ENCODE measurements at places on chromosomes 5 and 9.
A peak's percentile ranks its signal among the peaks of the same experiment; 100 is the strongest.

DNA sequence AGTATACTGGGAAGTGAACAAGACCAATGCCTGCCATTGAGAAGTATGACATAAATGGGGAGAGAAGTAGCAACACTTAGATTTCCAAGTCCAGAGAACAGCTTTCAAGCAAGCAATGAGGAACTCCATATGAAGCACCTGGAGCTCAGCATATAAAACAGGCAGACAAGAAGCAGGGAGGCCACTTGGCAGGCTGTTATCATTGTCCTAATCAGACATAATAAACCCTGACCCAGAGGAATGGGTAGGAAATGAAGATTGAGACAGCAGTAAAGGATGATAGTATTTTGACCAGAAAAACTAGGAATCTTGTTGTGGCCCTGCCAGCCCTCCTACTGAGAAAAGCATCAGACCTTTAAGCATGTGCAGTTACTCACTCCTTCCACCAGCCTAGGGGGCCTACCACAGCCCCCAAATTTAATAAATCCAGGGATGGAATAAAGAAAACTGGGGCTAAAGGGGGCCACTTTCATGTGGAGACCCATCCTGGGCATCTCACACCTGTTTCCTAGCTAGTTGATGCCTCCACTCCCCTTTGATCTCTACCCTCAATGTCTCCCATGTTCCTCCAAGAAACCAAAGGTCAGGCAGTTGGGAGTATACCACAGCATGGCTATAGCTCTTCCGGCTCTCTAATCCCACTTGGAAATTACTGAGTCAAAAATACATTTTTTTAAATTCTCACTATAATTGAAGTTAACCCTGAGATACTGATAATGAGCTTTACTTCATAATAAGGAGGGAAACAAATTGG lies 135.1 kb downstream of the SIL1 start:
- no peak for DNase-seq

- DNase-seq, result no peak
These were observed 278.0 kb upstream of the SMC2 start for GRCh38 chr9:103816146-103816545.

- DNase-seq, result no peak
These were observed 711 bp downstream of the PGGT1B start for GRCh38 chr5:115262011-115262320.

DNA sequence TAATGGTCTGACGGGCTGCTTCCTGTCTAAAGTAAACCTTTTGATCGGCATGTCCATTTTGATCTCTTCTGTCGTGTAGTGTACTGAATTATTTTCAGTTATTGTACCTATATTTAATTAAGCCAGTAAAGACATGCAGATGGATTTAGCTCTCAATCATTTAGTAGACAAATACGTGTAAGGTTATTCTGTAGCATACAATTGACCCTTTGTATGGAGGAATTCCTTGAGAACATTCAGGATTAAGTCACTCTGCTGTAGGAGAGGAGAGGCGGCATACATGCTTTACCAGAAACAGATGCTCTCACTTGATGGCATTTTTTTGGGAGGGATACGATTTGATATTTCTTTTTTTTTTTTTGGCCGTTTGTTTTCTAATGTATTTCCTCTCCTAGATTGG lies 141.0 kb downstream of the PBX3 start:
- no peak for DNase-seq

DNA sequence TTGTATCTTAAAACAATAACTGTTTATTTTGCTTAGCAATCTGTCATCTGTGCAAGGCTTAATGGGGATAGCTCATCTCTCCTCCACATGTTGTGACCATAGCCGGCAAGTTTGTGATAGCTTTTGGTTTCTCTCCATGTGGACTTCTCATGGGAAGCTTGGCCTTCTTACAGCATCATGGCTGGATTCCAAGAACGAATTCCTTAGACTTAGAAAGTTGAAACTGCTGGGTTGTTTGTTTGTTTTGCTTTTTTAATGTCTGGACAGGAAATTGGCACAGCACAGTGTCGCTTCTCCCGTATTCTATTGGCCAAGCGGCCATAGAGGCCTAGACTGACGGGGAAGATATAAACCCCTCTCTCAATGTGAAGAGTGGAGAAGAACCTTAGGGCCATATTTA lies 61.0 kb upstream of the PRDM9 start:
- no peak for DNase-seq

DNA sequence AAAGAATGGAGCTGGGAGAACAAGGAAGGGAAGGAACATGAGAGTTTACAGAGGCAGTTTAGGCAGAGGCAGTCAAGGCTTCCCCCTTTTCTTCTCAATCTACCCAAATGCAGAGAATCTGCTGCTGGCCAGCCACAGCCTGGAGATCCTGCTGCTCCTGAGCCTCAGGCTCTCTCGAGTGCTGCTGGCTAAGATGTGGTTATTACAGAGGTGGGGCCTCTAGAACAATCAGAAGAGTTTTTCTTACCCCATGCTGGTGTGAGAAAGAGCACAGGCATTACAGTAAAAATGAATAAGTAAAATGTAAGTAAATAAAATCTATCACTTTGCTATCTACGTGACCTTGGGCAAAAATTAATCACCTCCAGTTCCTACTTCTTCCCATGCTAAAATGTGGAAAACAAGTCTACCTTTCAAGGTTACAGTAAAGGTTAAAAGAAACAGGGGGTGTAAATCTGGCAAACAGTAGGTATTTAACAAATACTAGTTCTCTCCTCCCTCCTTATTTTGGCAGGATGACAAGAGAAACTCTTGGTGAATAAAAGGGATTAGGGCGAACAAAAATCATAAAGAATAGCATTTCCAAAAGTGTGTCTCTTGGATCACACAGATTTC lies 31.1 kb downstream of the FBXW11 start:
- no peak for DNase-seq

GRCh38 chr5:165448753-165449152 lies 1943.3 kb downstream of the MAT2B start:
- no peak for DNase-seq

DNA sequence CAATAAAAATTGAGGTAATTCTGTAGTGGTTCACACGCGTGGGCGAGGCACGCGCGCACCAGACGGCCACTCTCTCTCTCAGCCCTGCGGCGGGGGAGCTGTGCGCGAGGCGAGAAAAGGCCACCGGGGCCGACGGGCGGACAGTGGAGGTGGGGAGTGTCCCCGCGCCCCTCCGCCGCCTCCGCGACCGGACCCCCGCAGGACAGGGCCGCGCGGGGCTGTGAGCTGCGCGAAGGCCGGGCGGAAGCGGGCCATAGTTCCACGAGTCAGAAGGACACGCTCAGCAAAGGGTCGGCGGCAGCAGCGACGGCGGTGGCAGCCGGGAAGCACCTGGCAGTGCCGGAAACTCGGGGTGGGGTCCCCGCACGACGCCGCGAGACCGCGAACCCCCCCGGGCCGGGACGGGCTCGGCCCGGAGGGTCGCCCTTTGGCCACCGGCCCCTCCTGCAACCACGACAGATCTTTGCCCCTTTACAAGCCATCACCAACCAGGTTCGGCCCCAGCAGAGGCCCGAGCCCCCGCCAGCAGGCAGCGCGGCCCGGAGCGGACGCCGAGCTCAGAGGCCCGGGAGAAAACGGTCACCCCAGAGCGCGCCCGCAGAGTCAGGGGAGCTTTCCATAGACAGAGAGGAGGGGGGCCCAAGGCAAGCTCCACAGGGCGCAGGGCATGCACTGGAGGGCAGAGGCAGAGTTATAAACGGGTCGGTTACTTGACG lies 60.9 kb downstream of the ZNF354C start:
- no peak for DNase-seq

GRCh38 chr5:59361454-59361853 lies 532.1 kb downstream of the PDE4D start:
- DNase-seq, result no peak

DNA sequence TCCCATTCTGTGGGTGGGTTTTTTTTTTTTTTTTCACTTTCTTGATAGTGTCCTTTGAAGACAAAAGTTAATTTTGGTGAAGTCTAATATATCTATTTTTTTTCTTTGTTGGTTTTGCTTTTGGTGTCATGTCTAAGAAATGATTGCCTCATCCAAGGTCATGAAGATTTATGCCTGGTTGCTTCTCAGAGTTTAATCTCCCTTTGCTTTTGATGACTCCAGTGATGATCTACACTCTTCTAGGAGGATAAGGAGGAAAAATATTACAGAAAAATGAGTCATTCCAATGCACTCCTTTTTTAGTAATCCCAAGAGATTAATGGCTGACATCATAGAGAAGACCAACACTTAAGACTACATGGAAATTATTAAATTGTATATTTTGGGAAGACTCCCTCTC lies 79.7 kb upstream of the ICE1 start:
- DNase-seq, result no peak

DNA sequence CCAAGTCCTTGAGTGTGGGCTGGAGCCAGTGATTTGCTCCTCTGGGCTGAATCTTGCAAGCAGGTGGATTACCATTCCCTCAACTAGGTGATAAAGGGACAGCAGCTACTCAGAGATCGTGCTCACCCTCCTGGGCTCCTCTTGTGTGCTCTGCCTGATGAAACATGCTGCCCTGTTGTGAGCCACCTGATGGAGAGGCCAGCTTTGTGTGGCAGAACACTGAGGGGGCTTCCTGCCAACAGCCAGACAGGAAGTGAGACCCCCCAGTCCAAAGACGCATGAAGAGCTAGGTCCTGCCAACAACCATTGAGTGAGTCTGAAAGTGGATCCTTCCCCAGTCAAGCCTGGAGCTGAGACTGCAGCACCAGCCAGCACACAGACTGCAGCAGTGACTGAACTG lies 106.4 kb upstream of the IRX2 start:
- DNase-seq, result no peak

DNA sequence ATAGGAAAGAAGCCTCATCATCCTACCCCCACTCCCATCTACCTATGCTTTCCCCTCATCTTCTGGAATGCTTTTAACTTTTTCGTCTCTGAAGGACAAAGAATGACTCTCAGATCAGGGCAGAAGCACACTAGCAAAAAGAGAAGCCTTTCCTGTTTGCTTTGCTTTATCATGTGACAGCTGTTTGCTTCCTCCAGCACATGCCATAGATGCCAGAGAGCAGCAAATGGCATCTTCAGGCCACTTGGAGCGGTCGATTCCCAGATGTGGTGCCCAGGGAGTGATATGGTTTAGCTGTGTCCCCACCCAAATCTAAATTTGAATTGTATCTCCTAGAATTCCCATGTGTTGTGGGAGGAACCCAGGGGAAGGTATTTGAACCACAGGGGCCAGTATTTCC lies 294.8 kb downstream of the GADD45G start:
- no peak for DNase-seq

DNA sequence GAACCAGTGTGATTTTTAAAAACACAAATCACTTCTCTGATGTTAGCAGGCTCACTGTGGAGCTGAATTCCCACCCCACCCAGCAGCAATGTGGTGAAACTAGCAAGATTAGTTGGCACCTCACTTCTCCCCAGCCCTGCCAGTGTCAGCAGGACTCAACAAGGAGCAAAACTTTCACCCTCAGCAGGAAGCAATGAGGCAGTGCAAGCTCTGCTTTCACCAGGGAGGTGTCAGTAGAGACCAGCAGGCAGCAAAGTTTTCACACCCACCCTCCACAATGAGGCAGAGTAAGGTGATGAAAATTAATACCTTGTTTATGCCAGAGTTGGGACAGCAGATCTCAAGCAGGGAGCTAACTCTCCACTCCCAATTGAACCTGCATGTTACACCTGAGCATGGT lies 565.0 kb downstream of the CETN3 start:
- no peak for DNase-seq

DNA sequence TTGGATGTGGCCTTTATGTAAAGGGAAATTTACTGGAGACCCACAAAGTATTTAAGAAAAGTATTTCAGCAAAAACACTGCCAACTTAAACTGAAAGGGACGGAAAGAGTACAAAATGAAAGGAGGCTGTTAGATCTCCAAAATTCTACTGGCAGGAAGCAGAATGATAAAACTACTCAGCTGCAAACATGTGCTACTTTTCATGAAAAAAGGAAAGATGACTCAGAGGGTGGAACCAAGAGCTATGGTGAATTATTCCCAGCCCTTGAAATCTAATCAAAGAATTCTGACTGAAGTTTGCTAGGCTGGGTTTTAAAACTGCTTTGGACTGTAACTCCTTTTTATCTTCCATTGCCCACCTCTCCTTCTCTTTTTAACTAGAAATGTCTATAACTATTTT lies 58.6 kb upstream of the ZBED3 start:
- DNase-seq, result no peak

DNA sequence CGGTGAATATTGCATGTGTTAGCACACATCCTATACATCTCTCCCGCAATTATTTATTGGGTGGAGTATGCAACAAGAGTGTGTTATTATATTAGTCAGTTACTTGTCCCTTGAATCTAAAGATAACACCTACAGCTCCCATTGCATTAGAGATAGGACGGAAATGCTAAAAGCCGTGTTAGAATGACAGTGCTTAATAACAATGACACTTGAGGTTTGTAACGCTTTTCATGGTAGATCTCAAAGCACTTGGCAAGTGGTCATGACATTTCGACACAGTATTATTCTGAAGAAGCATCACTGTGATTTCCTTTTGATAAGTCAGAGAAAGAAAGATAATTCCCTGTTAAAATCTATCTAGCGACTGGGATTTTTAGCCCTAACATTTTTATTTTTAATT lies 33.4 kb upstream of the TRIO start:
- DNase-seq, result no peak

GRCh38 chr9:15549611-15550010 lies 3.2 kb upstream of the CCDC171 start:
- DNase-seq, result no peak

DNA sequence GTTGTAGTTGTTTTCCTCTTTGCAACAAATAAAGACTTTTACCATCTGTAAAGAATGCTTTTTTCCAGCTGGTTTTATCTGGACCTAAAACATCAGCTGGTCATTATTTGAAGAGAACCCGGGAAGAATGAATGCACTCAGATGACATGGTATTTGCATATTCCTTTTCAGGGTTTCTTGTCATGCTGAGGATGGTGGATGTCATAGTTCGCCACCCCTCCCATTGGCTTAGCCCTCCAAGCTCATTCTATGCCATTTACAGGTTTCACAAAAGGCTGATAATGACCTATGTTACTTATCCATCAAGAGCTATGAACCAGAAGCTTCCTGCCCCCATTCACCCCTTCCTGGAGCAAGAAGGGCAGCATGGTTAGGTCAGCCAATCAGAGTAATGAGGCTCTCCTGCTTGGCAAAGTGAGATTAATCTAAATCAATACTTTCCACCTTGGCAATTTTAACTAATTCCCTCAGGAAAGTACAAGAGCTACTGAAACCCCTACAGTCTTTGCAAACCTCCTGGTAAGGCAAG lies 440.5 kb upstream of the TLE4 start:
- no peak for DNase-seq

DNA sequence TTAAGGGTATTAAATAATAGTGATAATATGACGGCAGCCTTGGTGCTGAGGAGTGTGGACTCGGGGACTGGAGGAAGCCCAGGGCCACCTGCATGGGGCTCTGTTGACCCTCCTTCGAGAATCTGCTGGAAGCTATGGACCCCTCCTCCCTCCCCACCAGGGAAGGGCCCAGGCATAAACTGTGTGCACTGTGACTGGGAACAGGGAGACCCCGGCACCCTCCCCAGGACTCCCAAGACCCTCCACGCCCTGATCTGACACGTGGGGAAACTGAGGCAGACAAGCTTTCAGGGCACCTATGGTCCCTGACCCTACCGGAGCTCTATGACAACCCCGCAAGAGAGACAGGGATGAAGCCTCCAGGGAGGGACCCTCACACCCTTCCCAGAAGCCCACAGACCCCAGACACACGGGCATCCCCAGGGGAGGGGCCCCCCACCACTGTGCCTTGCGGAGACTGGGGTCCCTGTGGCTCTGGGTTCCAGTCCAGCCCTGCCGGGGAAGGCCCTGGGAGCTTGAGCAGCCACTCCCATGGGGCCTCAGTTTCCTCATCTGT lies 6.5 kb upstream of the EGFL7 start:
- DNase-seq, result no peak

GRCh38 chr9:122265149-122265915 lies 650 bp downstream of the MRRF start:
- DNase-seq, result peak; percentile 5

- DNase-seq, result no peak
These were observed 267.5 kb downstream of the ZSWIM6 start for GRCh38 chr5:61599370-61600122.
